Mammary epithelial cell (primary cell): ENCODE measurements at places on chromosomes 12 and 14. TPM values are rescaled to one million over a fixed set of nuclear protein-coding genes. Genes with fewer than 3 reads are reported as not detected.

Gene SYNDIG1L
- not detected in 2 replicates for total RNA-seq

Gene TPH2
- total RNA-seq = not detected

Gene TEAD4
- total RNA-seq = 8.8 TPM

Gene CLEC14A
- total RNA-seq = not detected

Gene ABCC9
- not detected in 2 replicates for total RNA-seq

Gene ANKRD33
- total RNA-seq = not detected
